ENCODE measurements at places on chromosomes 3 and 15.

- DNase-seq: peak; percentile 22
These were observed 214.4 kb downstream of the THSD4 start for GRCh38 chr15:71329497-71330260.

- DNase-seq: peak; percentile 80
These were observed 68.3 kb upstream of the SLC12A8 start for GRCh38 chr3:125280668-125281361.

- peak; percentile 38 for DNase-seq
These were observed 43.6 kb upstream of the MGLL start for GRCh38 chr3:127865941-127866340.

DNA sequence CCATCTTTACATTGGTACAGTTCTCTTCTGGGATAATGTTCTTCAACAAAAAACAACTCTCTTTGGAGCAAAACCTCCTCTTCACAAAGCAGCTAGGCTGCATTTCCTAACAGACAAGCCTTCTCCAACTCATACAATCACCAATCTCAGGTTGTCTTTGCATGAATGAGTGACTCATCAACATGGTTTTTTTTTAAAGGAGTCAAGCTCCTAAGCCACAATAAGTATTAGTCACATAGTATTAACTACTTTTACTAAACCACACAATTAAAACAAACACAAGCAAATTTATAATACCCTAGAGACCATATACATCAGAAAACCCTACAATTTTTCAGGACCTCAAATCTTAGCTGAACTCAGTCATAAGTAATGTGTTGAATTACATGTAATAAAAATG lies 137.4 kb downstream of the TBC1D5 start:
- DNase-seq: peak; percentile 75

- no peak for DNase-seq
These were observed 666 bp upstream of the SEMA3F start for GRCh38 chr3:50154476-50154839.

DNA sequence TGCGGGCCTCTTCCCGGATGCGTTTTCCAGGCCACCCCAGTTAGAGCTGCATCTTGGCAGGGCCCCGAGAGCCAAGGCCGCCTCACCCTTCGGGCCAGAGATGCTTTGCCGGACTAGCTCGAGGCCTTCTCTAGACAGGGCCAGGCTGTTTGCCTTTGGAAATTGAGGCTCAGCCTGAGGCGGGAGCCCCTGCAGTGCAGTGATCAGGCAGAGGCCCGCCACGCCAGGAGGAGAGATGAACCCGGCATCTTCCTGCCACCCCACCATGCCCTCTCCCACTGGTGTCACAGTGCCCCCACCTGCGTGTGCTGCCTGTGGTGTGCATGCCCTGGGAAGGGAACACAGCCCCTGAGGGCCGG lies 8.9 kb upstream of the ROPN1B start:
- no peak for DNase-seq

DNA sequence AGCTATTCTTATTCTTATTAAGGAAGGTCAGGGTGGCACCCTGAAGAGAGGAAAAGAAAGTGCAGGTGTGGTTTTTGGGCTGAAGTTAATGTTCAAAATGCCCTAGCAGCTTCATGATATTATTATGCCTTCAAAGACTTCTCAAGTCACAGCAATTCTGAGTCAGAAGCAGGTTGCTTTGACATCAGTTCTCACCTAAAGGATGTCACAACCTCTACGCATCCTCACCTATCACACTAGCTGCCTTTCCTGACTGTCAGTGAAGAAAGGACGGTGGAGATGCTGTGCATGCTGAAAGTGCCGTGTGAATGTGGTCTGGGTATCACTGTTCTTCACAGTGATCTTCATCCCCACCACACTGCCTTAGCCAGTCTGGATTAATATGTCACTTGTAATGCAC lies 49.6 kb downstream of the NPTN start:
- DNase-seq: no peak

DNA sequence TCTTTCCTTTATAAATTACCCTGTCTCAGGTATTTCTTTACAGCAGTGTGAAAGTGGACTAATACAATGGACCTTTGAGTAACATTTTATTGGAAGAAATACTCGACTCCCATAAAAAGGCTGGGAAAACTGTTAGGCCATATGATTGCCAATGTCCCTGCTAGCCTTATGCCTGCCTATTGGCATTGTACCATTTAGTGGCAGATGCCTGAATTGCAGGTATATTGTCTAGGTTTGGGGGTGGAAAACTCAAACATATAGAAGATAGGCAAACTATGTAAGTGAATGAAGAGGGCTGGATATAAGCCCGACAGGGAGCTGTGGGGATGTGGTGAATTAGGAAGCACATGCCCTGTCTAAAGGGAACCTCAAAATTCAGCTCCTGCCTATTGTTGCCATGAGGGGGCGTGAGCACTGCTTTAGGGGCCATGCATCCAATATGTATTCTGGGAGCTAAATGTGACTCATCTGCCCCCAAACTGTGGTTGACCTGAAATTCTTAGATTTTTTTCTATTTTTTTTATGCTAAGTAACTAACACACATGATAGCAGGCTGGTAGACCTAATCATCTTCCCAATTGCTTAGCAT lies 65.2 kb upstream of the TRA2B start:
- DNase-seq: peak; percentile 31

- no peak for DNase-seq
These were observed 117.4 kb upstream of the TLE3 start for GRCh38 chr15:70214941-70215635.
